CD4-positive, alpha-beta T cell treated with Interleukin-6 for 4 hours (primary cell): ENCODE measurements at places on chromosomes 12 and 14.

- DNase-seq = no peak
Measured at GRCh38 chr12:1873531-1874510, 44.6 kb downstream of the CACNA2D4 start.

GRCh38 chr12:103382736-103383346 lies 112.9 kb downstream of the C12orf42 start:
- DNase-seq = no peak

- DNase-seq = no peak
Measured at GRCh38 chr12:92554158-92555073, 148.4 kb upstream of the PLEKHG7 start.

- DNase-seq = no peak
Measured at GRCh38 chr14:32940711-32941667, 2.3 kb downstream of the NPAS3 start.

DNA sequence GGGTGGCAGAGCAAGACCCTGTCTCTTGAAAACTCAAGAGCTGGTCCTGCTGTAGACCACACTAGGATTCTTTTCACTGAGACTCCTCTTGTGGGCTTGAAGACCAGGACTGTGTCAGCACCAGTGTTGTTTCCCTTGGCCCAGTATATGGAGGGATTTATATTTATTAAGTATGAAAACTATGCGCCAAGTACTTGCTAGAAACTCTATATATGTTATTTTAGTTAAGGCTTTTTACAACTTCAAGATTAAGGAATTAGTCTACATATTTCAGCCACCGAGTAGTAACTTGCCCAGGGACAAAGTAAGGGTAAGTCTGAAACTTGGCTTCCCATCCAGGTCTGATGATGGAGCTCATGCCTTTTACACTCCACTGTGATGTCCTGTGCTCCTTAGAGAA lies 488.4 kb downstream of the PCNX1 start:
- DNase-seq = no peak

DNA sequence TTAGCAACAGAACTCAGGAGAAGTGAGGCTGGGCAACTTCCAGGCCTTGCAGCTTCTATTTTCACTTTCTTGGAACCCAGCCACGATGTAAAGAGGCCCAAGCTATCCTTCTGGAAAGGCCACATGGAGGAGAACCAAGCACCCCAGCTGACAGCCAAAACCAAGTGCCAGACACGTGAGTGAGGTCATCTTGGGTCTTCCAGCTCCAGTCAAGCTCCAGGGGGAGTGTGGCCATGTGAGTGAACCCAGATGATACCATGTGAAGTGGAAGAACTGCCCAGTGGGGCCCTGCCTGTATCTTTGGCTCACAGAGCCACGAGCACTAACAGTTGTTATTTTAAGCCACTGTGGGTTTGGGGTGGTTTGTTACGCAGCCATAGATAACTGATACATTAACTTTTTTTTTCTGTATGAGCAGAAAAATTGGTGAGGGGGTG lies 126.8 kb upstream of the MAP1LC3B2 start:
- no peak for DNase-seq
